Karpas-422 (cell line): ENCODE measurements at places on chromosomes 5 and 9. TPM values are rescaled to one million over a fixed set of nuclear protein-coding genes. Genes with fewer than 3 reads are reported as not detected.

DNA sequence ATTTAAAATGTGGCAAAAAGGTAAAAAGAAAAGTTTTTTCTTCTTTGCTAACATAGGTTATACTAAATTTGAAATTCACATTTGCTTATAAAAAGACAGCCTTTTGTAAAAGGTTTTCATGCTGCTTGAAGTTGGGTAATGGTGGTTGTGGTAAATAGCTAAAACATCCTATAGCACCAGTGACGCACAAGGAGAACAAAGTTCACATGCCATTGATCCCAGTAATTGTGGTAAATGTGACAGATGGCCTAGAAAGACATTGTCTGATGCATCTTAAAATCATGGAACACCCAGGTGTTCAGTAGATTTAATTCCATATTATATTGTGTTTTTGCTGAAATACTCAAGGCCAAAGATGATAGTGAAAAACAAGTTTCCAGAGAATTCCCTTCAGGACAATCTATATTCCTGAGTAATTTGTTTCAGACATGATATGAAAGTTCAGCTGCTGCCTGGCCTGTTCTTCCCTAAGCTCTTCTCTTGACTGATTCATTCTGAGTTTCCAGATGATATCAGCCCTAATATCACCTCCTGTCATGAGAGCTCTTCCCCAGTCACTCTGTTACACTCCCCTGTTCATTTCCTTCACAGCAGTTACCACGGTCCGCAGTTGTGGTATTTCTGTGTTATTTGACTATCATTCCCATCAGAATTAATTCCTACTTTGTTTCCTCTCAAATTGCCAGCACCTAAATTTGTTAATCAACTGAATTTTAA is 4.6 kb upstream of the FBXL17 start:
- DNase-seq, result no peak

GRCh38 chr5:138459311-138459933 is 5.9 kb upstream of the EGR1 start:
- no peak for DNase-seq

DNA sequence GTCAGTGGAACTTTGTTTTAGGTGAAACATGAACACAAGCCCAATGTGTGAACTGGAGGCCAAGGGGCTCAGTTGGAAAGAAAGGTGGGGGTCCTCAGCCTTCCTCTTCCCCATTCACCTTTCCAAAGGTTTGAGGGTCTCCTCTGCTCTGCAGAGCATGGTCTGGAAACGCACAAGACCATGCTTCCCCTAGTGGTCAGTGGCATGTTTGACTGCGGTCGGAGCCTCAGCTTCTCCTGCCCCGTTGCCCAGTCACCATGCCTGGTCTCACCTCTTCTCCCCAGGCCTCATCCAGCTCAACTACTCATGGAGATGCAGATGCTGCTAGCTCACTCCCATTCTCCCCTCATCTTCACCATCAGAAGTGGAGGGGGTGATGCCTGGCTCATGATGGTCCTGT is 340.3 kb downstream of the GADD45G start:
- DNase-seq, result no peak

DNA sequence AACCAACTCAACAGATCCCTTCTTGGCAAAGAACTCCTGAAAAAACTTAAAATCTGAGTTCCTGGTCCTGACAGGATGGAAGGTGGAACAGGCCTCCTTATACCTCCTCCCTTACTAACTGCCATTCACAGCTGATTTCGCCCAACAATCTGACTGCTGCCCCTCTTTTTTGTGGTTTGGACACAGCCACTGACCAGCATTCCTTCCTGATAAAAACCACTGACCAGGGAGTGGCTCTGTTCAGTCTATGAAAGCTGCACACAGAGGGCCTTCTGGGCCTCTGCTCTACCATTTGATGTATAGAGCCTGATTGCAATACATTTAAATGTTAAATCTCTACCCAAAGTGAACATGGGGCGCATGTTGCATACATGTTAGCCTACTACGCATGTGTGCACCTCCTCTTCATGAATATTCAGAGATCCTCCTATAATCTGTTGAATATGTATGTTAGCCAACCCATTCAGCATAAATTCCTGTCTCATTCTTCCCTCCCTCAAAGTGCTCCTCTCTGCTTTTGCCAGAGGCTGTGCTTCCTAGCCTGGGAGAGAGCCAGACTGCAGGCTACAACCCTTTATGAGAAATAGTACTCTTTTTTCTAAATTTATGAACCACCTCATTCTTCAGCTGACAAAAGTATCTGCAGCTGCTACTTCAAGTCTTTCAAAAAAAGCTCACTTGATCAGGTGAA is 93.7 kb upstream of the MRPS30 start:
- DNase-seq, result no peak

- no peak for DNase-seq
These were observed 60.0 kb upstream of the CARTPT start for GRCh38 chr5:71658916-71659662.

- DNase-seq, result no peak
These were observed 50.2 kb upstream of the BARX1 start for GRCh38 chr9:94005272-94005901.

The NEUROG1 gene
- total RNA-seq, result not detected in 2 replicates

The LEAP2 gene
- 3.1 and 6.6 TPM in 2 replicates for total RNA-seq
